GM03348 (cell line): ENCODE measurements at places on chromosomes 7 and 10.

GRCh38 chr10:6013413-6014192, 36.3 kb upstream of the IL15RA start:
- no peak for DNase-seq

DNA sequence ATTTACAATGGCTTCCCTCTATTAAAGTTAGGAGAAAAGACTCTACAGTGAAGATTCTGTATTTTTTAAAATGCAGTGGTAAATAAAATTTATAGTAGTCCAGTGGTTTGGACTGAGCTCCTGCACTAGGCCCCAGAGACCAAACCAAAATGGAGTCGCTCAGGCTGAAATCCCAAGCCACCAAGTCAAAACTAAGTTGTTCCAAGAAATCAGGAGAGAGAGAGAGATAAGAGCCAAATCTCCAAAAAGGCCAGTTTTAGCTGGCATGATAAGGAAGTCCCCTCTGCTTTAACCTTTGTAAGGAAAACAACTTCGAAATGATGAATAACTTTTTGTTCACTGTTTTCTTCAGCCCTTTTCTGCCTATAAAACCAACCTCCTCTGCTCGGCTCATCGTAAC, 265.9 kb upstream of the KLF14 start:
- no peak for DNase-seq

DNA sequence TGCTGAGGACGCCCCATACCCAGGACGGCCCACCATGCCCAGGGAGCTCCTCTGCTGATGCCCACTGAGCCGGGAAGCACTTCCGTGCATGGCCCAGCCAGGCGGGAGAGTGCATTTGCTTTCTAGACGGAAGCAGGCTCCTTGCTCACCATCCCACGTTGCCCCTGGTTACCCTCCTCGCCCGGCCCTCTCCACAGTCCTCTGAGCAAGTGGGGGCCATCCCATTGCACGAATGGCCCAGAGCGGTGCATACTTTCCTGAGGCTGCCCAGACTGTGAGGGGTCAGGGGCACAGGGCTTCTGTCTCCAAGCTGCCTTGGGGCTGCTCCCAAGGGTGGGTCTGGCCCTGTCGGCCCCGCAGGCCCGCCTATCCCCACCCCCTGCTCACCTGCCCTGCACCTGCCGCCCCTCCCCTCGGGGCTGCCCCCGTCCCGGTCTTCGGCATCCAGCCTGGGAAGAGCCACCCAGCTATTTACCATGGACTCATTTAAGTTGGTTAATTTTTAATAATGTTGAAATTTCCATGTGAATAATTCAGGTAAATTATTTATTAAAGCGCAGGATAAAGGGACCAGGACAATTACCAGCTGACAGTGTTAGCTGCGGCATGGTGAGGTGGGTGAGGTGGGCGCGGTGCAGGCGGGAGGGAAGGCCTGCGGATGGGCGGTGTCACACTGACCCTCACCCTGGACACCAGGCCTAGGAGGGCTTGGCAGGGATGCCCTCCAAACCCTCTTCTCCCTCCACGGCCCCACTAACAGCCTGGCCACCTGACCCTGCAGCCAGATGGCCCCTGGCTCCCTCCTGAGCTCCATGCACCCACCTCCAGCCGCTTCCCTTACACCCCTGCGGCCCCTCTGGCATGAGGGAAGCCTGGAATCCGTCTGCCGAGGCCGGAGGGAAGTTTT, 104.4 kb downstream of the MICALL2 start:
- no peak for DNase-seq

GRCh38 chr7:143372070-143372469, 9.1 kb upstream of the ZYX start:
- DNase-seq = no peak

DNA sequence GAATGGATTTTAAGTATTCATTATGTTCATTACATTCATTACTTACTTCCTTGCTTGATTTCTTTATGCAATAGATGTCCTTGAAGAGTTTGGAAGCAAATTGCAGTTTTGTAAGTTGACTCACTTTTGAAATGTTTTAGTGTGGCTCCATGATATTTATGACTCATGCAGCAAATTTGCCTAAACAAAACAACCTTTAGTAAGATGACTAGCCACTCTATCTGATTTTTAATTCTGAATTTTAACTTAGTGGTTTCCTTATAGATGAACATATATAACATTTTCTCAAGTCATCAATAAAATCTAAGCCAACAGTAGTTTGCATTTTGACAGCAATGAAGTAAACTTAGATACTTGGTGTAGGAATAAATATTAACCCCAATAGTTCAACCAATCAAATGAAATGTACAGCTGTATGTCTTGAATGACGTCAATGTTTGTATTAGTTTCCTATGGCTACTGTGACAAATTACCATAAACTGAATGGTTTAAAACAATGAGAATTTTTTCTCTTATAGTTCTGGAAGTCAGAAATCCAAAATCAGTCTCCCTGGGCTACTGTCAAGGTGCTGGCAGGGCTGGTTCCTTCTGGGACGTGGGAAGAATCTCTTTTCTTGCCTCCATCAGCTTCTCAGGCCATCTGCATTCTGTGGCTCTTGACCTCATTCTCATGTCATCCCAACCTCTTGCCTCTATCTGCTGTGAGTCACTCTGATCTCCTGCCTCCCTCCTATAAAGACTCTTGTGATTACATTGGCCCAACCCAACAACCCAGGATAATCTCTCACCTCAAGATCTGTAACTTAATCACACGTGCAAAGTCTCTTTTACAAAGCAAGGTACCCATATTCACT, 73.4 kb downstream of the AHR start:
- peak; percentile 77 for DNase-seq

DNA sequence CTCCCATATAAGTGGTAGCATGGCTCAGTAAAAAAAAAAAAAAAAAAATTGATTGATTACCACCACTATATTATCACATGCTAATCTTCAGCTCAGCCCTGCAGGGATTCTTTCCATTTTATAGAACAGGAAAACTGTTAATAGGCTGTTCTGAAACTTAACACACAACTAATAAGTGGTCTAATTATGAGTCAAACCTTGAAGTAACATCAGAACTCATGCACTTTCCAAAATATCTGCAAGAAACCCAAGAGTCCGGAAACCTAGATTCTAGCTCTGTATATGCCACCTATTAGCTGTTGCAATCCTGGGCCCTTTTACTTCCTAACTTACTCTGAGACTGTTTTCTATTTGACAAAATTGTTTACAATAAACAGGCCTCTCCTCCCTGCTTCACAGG, 23.9 kb downstream of the SEM1 start:
- no peak for DNase-seq

- peak; percentile 69 for DNase-seq
Measured at GRCh38 chr7:91913612-91914011, 27.1 kb upstream of the AKAP9 start.

GRCh38 chr7:44891372-44891771, 6.0 kb upstream of the PURB start:
- no peak for DNase-seq

GRCh38 chr10:79413196-79413595, 32.2 kb downstream of the ZCCHC24 start:
- peak; percentile 53 for DNase-seq

DNA sequence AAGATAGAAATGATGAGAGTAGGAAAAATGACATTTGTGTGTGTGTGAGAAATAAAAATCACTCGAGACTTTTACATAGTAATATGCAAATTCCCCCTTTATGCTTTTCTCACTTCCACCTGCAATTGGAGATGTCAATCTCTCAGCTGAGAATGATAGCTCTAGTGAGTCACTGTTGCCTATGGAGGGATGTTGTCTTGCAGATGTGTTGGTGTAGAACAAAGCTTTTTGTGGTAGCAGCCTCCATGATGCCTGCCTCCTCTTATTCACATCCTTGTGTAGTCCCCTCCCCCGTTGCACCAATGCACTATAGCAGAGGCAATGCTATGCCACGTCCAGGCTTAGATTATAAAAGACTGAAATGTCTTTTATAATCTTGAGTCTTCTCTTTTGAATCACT, 33.8 kb downstream of the SPAG6 start:
- no peak for DNase-seq

DNA sequence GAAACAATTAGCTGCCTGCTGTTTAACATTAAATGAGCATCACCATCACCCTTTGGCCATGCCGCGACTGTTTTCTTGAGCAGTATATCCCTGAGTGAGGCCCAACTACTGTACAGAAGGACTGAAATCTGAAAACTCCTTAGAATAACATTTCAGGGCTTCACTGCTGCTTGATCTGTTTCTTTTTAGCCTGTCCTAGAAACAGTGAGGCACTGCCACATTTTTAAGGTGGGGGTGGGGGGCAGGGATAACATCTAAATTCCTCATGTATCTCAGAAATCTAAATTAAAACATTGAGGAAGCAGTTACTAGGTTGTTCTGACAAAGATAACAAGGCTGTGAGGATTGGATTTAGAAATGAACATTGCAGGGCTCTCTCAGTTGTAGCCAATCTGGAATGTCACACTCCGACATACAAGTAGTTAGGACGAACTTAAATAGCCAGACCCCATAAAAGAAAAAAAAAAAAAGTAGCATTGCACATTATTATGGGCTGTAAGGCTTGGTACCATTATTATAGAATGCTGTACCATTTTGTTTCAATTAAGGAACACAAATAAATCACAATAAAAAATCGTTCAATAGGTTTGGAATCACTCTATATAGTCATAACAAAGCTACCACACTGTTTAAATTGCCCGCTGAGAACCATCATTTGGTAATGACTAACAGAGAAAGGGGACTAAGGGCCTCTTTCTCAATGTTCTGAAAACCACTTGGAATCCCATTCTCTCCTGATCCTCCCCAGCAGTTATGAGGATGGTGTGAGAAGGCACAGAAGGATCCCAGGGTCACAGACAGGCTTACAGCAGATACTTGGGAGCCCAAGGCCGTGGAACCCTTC, 256.1 kb downstream of the INHBA start:
- no peak for DNase-seq

DNA sequence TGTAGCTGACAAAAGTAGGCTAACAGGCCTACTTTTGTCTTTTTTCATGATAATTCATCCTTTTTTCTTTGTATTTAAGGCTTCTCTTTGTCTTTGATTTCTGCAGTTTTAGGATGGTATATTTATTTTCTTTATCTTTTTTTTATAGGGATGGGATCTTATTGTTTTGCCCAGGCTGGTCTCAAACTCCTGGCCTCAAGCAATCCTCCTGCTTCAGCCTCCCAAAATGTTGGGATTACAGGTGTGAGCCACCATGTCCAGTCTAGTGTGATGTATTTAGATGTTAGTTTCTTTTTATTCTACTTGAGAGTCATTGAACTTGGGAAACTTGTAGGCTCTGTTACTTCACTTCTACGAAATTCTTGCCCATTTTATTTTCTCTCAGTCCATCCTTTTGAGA, 35.4 kb downstream of the TRIM24 start:
- DNase-seq = no peak

GRCh38 chr10:112460366-112460765, 13.4 kb downstream of the VTI1A start:
- no peak for DNase-seq

GRCh38 chr10:58372607-58373441, 12.4 kb upstream of the TFAM start:
- DNase-seq = no peak

GRCh38 chr10:11875494-11876281, 52.5 kb downstream of the PROSER2 start:
- peak; percentile 93 for DNase-seq

- DNase-seq = no peak
Measured at GRCh38 chr7:134829380-134829986, 50.0 kb downstream of the CALD1 start.

DNA sequence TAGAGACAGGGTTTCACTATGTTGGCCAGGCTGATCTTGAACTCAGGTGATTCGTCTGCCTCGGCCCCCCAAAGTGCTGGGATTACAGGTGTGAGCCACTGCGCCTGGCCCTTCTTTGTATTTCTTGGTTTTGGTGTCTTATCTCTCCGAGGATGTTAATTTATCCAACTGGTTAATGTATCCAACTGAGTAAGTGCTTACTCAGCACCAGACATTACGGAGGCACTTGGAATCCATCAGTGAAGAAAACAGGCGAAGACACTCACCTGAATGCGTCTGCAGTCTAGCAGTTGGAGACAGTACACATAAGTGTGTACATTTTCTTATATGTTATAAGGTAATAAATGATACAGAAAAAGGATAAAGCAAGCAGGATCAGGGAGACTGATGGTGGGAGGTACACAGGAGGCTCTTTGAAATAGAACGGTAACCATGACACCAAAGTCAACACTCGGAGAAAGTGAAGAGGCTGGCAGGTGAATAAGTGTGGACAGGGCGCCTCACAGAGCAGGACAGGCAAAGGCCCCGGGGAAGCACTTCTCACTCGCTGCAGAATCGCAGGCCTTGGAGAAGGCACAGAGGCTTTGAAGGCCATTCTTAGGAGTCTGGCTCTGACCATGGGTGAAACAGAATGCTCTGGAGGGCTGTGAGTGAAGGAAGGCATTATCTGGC, 73.1 kb downstream of the LANCL2 start:
- DNase-seq = no peak

DNA sequence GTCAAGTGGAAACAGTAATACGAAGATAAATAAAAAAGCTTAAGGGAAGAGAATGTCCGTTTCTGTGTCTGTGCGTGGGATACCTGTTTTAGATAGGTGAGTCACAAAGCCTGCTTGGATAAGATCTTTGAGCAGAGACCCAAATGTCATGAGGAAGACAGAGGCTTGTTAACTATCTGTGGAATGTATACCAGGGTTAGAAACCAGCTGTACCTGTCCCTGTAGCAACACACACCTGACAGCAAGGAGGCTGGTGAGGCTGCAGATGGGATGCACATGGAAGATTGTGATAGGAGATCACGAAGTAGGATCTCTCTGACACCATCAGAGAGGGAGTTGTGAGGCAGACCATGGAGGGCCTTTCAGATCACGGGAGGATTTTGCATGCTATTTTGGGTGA, 105.3 kb downstream of the ARHGAP21 start:
- no peak for DNase-seq

GRCh38 chr7:155618708-155619633, 25.5 kb upstream of the RBM33 start:
- DNase-seq = no peak

GRCh38 chr10:308101-308500, 172.8 kb downstream of the ZMYND11 start:
- DNase-seq = no peak

- peak; percentile 24 for DNase-seq
Measured at GRCh38 chr10:126420567-126421300, 32.5 kb upstream of the ADAM12 start.

GRCh38 chr7:29255199-29255878, 60.8 kb downstream of the CHN2 start:
- DNase-seq = no peak

GRCh38 chr10:132347931-132348267, 15.9 kb downstream of the LRRC27 start:
- no peak for DNase-seq

GRCh38 chr10:49351669-49352068, 44.2 kb downstream of the DRGX start:
- no peak for DNase-seq

- no peak for DNase-seq
Measured at GRCh38 chr10:44974082-44974627, 4.5 kb downstream of the DEPP1 start.

DNA sequence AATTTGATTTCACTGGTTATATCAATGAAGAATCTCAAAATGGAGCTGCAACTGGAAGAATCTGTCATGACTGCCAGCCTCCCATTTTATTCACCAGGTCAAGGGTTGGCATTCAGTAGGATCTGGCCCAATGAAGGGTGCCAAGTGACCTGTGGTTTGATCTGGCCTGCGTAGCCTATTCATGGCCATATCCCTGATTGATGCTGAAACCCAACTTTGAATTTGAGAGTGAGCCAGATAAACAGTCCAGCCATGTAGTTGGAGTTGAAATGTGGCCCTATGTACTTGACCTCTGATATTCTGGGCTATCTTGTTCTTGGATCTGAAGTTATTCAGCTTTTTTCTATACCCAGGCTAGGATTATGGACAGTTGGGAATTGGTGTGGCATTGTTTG, 1.5 kb downstream of the MKLN1 start:
- no peak for DNase-seq
